NCI-H345 (cell line): ENCODE measurements at places on chromosomes 3 and 15.

DNA sequence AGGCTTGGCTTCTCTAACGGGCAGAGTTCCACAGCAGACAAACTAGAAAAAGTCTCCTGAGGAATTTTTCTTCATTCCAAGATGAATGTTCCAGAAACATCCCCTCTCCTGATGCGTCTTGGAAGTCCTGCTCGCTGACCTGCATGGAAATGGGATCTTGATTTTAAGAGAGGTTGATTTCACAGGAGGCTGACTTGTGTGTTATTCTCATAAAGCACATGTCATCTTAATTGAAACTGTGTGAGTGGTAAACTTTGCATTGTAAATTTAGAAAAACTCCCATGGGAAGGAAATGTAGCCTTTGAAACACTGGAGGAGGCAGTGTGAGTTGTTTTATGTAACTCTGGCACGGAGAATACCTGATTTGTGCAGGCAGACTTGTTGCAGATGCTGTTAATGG lies 337.8 kb upstream of the NR2E3 start:
- DNase-seq: no peak

GRCh38 chr3:59540696-59541095 lies 490.9 kb upstream of the CFAP20DC start:
- DNase-seq: no peak

DNA sequence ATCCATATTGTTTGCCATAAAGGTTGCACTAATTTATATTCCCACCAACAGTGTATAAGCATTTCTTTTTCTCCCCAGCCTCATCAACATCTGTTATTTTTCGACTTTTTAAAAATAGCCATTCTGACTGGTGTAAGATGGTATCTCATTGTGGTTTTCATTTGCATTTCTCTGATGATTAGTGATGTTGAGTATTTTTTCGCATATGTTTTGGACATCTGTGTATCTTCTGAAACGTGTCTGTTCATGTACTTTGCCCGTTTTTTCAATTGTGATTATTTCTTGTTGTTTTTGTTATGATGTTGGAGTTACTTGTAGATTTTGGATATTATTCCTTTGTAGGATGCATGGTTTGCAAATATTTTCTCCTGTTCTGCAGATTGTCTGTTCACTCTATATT lies 46.5 kb downstream of the TP63 start:
- no peak for DNase-seq

GRCh38 chr3:63945558-63946096 lies 33.4 kb upstream of the SCAANT1 start:
- no peak for DNase-seq

- no peak for DNase-seq
Measured at GRCh38 chr3:28982906-28983305, 298.0 kb upstream of the RBMS3 start.

- DNase-seq: peak; percentile 20
Measured at GRCh38 chr3:197366301-197367044, 68.1 kb upstream of the DLG1 start.

GRCh38 chr15:66901336-66902100 lies 163.9 kb upstream of the SMAD3 start:
- no peak for DNase-seq

- DNase-seq: no peak
Measured at GRCh38 chr3:8969241-8969640, 6.0 kb upstream of the RAD18 start.

GRCh38 chr3:23183731-23184130 lies 19.4 kb upstream of the UBE2E2 start:
- DNase-seq: no peak

- DNase-seq: no peak
Measured at GRCh38 chr3:121916189-121916588, 22.0 kb downstream of the SLC15A2 start.

DNA sequence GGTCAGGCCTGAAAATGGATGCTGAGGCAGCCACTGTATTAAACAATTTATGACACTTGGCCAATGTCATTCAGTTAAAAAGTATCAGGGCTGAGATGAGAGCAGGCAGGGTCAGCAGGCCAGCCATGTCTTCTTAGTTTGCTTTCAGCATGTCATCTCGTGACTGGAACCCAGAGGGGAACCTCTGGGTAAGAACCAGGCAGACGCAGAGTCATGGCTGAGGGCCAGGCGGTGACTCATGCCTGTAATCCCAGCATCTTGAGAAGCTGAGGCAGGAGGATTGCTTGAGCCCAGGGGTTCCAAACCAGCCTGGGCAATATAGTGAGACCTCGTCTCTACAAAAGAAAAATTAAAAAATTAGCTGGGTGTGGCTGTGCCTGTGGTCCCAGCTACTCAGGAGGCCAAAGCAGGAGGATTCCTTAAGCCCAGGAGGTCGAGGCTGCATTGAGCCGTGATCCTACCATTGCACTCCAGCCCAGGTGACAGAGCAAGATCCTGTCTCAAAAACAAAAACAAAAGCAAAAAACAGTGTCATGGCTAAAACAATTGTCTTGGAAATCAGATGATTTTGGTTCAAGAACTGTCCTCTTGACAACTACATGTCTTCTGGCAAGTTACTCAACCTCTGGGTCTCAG lies 11.7 kb downstream of the BCL2L10 start:
- DNase-seq: no peak

- DNase-seq: no peak
Measured at GRCh38 chr3:133859381-133860234, 36.1 kb downstream of the RAB6B start.

- DNase-seq: no peak
Measured at GRCh38 chr3:38662544-38662943, 13.1 kb upstream of the SCN5A start.

DNA sequence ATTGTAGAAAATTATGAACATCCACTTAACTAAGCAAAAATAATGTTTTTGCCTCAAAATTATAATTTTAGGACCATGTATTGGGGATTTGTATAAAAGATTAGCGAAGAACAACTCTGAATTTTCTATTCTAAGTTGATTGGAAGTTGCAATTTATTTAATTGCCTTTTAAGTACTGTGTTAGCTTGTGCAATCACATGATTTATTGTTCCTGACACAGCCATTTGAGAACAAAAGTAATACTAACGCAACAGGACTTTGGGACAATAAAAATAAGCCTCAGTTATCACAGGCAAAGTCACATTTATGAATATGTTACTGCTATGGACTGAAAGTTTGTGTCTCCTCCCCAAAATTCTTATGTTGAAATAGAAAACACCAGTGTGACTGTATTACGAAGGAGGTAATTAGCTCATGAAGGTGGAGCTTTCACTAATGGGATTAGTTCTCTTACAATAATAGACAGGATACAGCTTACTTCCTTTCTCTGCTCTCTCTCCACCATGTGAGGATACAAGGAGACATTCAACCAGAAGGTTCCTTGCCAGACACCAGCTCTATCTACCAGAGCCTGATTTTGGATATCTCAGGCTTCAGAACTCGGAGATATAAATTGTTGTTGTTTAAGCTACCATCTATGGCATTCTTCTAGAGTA lies 745.9 kb downstream of the ZBBX start:
- DNase-seq: no peak

DNA sequence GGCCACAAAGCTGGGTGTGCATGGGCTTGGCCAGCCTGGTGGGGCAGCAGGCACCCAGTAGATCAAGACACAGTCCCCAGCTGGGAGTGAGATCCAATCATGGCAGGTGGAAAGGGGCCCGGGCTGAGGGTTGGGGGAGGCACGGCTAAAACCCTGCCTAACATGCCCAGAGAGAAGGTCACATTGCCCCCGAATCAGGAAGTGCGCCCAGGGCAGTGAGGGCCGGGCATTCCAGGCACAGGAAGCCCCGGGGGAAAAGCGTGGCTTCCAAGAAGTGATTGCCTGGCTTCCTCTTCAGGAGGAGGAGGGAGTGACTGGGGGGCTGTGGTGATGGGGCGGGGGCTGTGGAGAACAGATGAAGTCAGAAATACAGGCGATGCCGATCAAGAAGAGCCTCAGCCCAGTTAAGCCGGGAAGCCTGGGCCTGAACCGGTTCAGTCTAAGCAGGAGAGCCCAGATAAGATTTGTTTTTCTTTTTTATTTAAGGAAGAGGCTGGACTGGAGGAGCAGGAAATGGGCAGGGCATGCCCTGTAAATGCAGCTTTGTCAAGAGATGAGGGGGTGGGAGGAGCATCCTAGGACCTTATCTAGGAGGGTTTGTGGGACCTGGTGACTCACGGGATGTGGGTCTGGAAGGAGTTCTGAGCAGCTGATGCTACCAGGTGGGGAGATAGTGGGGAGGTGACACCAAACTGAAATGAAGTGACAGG lies 83.9 kb downstream of the CHSY1 start:
- no peak for DNase-seq

DNA sequence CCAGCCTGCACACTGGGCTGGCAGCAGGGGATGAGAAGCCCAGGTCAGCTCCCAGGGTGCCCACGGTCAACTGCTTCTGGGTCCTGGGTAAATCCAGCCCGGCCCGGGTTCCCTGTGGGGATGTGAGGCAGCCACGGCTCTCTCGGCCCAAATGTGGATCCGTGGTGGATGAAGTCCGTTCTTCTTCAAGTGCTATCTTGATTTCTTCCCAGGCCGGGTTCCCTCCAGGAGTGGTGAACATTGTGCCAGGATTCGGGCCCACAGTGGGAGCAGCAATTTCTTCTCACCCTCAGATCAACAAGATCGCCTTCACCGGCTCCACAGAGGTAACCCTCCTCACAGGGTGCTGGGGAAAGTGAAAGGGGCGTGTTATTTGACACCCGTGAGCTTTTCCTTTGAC lies 16.1 kb downstream of the ALDH1A3 start:
- DNase-seq: no peak

- DNase-seq: no peak
Measured at GRCh38 chr3:39028546-39028945, 23.2 kb downstream of the SCN11A start.

DNA sequence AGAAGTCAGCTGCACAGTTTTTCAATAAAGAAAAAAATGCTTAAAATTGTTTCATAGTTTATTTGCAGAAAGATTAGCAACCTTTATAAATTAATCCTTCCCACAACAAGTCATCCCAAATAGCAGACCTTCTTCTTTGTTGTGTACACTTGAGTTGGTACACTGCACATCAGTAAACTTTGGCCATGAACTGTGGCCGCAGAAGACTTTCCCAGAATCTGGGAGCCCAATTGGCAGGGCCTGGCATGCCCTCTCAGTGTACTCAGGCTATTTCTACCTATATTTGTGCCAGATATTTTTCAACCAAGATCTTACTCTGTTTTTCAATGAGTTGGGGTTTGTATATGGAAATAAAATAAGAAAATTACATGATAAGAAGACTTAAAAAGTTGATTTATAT lies 133.1 kb downstream of the DIPK2A start:
- no peak for DNase-seq

DNA sequence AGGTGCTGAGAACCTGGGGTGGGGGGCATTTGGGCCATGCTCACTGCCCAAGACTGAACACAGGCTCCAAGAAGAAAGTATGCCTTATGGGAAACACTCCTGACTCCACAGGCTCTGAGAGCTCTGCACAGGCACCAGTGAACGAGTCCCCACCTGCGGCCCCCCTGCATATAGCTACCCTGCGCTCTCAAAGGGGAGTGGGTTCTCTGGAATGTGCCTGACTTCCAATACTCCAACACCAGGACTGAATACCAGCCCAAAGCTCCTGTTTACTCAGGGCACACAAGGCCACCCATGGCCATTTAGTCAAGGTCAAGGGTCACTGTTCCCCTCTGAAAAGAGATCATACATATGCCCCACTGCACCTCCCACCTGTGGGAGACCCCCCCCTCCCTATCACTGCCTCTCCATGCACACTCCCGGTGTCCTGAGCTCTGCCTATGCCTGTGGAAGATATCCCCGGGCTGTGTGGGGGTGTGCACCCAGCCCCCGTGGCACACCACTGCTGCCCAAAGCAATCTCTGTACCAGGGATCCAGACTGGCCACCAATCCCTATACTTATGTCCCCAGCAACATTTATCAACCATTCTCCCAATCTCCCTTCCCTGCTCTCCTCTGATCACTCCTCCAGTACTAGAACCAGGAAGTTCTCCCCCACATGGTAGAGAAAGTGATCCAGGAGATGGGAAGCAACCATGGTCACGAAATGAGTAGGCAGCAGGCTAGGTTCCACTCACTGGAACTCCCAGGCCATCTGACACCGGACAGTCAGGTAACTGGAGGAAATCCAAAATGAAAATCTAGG lies 1.5 kb upstream of the PLXNB1 start:
- DNase-seq: no peak

DNA sequence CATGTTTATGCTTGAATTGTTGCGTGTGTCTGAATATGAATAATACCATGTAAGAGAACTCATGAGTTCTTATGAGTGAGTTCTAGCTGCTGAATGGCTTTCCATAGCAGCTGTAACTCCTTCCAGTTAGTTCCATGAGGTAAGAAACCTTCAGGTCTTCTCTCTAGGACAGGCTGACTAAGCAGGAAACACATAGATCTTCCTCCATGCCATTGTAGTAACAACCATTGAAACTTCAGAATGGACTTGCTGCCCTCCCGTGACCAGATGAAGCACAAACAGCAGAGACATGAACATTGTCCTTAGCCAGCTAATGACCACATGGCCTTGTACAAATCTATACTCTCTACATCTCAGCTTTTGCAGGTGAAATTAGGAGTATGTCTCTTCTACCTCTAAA lies 200.0 kb downstream of the ZNF385D start:
- no peak for DNase-seq

DNA sequence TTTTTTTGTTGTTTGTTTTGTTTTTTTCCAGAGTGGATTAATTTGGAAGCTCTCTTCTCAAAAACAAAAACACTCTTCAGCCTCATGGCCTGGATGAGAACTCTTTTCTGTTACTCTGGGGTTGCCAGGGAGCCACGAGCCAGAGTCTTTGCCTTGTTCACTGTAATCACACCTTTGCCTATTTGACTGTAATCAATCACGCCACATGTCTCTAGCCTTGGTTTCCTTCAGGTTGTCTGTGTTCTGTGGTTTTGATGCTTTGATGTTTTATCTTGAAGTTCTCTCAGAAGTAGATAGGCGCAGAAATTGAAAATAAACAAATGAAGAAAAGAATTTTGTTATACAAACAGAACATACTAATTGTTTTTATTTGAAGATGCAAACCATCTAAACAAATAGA lies 62.3 kb upstream of the IGF1R start:
- no peak for DNase-seq

- no peak for DNase-seq
Measured at GRCh38 chr3:123663977-123664376, 79.1 kb upstream of the HACD2 start.

DNA sequence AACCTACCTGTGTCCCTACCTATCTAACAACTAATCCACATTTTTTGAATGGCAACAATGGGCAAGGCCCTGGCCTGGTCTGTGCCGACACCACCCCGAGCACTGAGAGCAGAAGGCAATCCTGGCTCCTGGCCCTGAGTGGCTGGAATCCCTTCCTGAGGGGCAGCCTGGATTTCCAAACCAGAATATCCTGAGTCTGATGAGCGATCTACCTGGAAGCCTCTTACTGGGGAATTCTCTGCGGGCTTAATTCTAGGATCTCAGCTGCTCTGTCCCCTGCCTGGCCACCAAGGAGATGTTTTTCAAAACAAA lies 22.1 kb downstream of the ATP2B2 start:
- no peak for DNase-seq
